ENCODE measurements at places on chromosomes 4 and X.

DNA sequence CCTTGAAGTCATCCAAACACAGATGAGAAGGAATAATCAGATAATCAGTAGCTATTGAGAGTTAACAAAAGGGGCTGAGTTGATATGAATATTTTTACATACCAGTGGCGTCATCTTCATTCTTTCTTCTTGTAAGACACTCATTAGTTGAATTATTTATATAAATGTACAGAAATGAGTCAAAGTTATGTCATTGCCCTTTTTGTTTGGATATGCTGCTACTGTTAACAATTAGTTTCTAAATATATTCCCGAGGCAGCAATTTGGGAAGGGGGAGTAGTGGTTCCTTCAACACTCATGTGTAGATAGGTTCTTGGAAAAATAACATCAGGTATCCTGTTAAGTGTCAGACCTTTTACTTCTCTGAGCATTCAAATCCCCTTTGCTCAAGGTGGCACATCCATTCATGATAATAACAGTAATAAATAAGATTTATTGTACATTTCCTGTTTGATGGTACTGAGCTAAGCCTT is 436.6 kb downstream of the SPRY1 start:
- DNase-seq, result no peak

GRCh38 chrX:39450234-39450977 is 647.4 kb downstream of the BCOR start:
- DNase-seq, result no peak

DNA sequence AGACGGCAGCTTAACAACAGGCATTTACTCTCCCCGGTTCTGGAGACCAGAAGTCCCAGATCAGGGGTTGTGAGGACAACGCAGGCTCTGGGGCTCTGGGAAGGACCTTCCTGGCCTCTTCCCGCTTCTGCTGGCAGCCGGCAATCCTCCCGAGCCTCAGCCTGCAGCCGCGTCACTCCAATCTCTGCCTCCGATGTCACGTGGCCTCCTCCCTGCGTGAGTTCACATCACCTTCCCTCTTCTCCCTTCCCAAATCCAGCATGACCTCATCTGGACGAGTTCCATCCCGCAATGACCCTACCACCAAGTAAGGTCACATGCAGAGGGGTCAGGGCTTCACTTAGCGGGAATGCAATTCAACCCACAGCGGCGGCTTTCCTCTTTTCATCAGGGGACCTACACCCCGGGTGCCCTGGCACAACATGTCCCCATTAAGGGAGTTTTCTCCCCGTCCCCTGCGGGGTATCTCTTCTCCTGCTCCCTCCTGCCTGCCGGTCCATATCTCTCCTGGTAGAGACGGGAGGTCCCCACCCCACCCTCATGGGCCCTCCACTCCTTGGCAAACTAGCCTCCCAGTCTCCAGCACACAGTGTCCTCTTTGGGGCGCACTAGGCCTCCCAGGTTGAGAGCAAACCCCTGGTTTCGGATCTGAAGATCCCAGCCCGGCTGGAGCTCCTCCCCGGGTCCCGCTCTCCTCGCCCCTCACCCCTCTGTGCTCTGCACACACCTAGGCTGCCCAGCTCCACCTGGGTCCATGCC is 25.5 kb downstream of the ABLIM2 start:
- no peak for DNase-seq

- no peak for DNase-seq
These were observed 141.1 kb downstream of the MSL3 start for GRCh38 chrX:11899091-11899490.

DNA sequence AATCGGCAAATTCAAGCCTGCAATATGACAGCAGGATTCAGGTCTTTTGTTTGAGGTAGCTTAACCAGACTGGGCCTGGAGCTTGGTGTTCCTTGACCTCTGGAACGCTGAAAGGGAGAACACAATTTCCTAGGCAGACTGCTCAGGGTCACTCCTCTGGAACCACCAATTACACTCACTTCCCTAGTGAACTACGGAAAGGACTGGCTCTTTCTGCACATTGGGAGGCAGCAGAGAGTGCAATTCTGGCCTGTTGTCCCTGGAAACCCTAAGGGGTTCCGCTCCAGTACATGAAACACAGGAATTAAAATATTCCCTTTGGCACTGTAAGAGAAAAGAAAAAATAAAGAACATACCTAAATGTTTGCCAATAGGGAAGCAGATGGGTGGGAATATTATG is 58.6 kb downstream of the GPC3 start:
- DNase-seq, result no peak

- DNase-seq, result no peak
These were observed 19.4 kb downstream of the MTM1 start for GRCh38 chrX:150587585-150588503.

DNA sequence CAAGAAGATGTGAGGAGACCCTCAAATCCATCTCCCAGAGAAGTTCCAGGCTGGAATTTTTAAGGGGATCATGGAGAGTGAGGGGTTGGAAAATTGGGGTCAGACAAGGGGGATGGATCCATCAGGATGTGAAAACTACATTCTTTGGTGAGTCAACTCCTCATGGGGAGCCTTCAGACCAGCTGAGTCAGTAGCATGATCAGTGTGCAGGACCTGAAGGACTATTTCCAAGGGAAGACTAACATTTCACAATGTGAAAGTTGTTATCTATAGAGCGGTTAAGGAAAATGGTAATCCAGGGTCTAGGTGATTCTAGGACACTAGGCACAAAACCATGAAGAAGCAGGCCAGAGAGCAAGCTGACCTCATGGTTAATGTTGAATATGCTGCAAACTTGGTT is 38.6 kb upstream of the CEP135 start:
- no peak for DNase-seq

DNA sequence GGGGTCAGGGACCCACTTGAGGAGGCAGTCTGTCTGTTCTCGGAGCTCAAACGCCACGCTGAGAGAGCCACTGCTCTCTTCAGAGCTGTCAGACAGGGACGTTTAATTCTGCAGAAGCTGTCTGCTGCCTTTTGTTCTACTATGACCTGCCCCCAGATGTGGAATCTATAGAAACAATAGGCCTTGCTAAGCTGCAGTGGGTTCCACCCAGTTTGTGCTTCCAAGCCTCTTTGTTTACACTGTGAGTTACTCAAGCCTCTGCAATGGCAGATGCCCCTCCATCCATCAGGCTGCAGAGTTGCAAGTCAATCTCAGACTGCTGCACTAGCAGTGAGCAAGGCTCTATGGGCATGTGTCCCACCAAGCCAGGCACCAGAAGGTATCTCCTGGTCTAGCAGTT is 158.1 kb downstream of the DTHD1 start:
- no peak for DNase-seq

DNA sequence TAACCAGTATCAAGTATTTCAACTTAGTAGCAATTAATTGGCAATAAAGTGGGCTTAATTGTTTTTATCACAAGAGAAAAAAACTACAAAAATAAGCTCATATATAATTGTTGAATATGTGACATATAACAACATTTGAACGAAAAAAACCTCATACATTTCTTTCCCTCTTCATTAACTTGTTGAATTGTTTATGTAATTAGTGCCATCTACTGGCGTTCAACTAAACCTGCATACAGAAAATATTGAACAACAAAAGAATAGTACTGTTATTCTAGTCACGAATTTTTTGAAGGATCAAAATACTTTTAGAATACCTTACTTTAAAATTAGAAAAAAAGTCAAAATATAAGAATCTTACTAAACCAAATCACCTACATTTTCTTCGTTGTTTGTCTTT is 586.5 kb upstream of the FTHL17 start:
- no peak for DNase-seq

- no peak for DNase-seq
These were observed 126.6 kb upstream of the SLC4A4 start for GRCh38 chr4:71212216-71212615.

GRCh38 chr4:79516114-79516513 is 108.1 kb upstream of the GK2 start:
- no peak for DNase-seq

DNA sequence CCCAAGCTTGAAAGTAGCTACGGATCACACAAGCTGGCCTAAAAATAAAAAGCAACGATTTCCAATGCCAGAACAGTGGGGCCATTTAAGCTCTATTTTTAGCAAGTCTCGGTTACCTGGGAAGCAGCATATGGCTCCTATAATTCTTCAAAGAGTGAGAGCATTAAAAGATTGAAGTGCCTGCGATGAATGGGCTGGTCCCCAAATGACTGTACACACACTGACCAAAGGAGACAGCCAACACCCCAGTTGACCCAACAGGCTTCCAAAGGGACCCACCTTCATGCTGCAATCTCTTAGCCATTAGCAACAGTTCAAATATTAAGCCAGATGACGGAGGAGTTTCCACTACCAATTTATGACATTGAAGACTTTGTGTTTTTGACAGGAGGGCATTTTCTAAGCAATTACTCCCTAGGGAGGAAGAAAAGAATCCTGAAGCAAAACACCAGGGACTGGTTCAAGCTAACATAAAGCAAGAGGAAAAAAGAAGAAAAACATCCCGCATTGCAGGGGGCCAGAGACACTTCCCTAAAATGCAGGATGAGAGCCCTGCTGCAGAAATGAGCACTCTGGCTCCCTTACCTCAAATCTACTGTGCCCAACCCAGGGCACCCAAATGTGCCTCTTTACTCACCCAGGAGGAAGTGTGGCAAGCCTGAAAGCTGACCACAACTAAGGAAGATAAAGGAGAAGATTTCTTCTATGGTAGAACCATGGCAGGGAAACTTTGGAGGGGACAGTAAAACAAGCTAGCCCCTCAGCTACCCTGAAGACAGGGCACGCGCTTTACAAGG is 21.6 kb downstream of the SH3KBP1 start:
- DNase-seq, result no peak

DNA sequence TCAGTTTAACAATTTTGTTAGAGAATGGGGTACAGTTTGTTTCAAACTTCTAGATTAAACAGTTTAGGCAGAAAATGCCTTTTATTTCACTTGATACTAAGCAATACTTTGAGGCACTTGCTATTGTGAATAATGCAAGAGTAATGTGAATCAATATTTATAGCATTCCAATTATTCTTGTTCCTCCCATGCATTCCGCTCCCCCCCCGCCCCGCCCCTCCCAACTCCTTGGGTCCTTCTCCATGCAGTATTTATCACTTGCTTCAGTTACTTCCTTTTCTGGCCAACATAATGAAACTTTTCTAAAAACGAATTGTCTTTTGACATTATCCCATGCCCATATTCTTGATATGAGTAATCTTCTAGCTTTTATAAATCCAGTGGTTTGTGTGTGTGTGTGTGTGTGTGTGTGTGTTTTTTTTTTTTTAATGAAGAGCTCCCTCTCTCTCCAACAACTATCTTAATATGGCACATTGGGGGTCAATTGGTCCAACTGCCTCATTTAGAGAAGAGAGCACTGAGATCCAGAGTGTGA is 1.6 kb downstream of the BANK1 start:
- DNase-seq, result no peak

GRCh38 chr4:172152284-172152683 is 339.1 kb downstream of the GALNTL6 start:
- DNase-seq, result no peak

DNA sequence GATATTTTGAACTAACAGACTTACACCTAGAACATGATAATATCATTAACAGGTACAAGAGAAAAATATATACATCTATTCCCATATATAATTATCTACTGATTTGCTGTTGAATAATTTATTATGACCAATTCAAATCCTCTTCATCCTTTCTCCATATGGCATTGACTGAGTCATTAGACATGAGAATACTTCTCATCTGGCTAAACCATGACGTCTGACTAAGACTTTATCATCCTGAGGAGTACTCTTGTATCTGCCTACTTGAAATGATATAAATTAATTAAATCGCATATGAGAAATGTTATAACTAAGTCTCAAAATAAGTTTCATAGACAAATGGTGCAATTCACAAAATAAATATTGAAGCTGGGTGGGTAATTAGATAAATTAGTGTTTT is 67.4 kb downstream of the EMCN start:
- DNase-seq, result no peak

GRCh38 chrX:11398785-11399184 is 105.6 kb downstream of the AMELX start:
- no peak for DNase-seq

DNA sequence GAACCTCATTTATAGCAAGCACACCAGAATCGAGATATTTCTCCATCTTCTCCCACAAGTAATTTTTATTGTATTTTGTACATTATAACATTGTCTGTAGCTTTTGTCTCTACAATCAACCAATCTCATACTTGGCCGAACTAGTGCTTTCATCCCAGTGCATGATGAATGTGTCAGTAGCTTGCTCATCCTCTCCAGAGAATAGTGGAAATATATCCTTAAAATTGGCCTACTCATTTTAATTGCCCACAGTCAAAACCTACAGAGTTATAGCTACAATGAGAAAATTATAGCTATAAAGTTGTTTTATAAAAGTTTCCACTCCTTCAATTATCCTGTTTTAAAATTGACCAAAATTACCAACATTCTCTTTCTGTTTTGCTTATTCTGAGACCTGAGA is 103.8 kb downstream of the MAPK10 start:
- DNase-seq, result no peak

GRCh38 chr4:146398404-146398803 is 123.3 kb downstream of the SLC10A7 start:
- no peak for DNase-seq

GRCh38 chrX:149570668-149571067 is 16.6 kb downstream of the MAGEA9B start:
- DNase-seq, result no peak

- no peak for DNase-seq
These were observed 483.0 kb upstream of the NDST4 start for GRCh38 chr4:115596265-115597001.

GRCh38 chr4:38180456-38180855 is 220.3 kb downstream of the PTTG2 start:
- no peak for DNase-seq

DNA sequence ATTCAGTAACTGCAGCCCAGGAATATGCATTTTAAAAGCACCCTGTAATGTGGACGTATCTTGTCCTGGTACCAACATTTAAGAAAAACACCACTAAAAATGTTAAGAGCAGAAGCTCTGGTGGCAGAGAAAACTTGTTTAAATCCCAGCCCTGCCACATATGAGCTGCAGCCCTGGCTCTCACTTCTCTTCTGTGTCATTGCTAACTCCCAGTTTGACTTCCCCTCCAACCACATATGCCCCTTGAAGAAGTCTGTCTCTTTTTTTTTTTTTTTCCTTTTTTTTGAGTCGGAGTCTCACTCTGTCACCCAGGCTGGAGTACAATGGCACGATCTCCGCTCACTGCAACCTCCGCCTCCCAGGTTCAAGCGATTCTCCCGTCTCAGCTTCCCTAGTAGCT is 14.8 kb downstream of the LHFPL1 start:
- DNase-seq, result no peak

DNA sequence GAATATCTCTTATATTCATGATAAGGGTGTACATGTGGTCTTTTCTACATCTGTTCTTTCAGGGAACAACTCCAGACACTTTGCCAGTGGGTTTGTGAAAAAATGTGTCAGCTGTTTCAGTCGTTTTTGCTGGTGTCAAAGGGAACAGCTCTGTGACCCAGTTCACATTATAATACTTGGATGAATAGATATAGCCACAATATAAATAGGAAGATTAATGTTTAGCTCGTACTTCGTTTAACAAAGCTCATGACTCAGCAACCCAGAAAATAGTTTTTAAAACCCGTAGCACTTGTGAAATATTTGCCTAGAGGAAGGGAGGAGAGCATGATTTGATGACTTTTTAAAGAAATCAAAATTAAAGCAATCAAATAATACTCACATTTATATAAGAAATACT is 7.9 kb downstream of the LIAS start:
- DNase-seq, result no peak

GRCh38 chrX:155956649-155957048 is 40.8 kb upstream of the IL9R start:
- no peak for DNase-seq
